ENCODE measurements at places on chromosomes 3 and 15.

GRCh38 chr15:47669221-47669620 is 48.1 kb upstream of the SEMA6D start:
- DNase-seq, result no peak

- DNase-seq, result no peak
Observed at GRCh38 chr15:51971032-51971374, 575 bp downstream of the LEO1 start.

DNA sequence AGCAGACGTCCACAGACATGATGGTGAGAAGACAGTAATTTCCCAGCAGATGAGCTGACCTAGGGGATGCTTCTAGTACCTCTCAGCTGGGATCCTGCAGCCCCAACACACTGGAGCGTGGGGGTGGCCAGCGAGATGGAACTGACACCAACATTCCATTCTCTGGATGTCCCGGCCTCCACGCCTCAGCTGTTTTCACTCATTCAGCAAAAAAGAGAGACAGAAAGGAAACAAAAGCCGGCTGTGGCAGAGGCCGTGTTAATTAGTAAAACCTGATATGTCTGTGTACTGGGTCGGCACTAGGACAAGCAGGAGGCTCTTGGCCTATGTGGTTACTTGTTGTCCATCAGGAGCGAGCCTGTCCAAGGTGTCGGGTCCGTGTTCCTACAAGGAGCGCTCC is 82.6 kb upstream of the MYZAP start:
- no peak for DNase-seq

DNA sequence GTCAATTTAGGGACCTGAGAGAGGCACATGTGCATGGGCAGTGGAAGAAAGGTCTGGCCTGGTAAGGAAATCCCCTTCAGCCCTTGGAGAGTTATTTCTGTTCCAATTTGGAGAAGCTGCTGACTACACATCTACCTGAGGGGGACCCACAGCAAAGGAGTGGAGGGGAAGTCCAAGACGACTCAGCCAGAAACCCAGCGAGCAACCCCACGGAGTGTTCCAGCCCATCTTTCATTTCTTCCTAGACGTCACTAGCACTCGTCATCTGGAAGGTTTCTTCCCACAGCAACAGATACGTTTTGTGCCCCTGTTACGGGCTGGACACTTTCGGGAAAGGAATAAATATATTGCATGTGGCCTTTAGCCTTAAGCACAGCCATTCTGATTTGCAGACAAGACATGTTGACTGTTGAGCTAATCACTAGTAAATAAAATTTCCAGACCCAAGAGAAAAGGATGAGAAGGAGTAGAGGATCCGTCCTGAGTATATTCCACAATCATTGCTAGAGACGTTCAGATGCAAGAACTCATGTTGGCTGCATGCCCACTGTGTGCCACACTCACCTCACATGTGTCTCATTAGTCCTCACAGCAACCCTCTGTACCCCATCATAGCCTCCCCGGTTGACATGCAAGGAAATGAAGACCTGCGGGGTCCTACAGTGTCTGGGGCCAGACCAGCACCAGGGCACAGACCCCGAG is 7.8 kb upstream of the FAM174B start:
- DNase-seq, result no peak

DNA sequence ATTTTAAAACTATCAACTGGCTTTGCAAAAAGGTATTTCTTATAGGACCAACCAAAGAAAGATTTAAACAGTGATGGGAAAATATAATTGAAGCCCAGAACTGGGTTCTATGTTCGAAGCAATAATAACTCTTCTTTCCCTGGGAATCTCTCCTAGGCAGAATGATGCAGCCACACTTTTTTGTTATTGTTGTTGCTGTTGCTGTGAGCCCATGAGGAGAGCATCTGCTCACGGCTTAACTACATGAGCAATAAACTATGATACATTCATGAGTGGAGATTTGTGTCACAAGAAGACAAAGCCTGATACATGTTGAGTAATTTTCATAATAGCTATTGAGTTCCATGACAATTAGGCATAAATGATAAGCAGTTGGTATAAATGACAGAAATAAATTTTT is 80.5 kb downstream of the CRTC3 start:
- no peak for DNase-seq

GRCh38 chr3:56917361-56918110 is 115.8 kb upstream of the ARHGEF3 start:
- DNase-seq, result no peak

DNA sequence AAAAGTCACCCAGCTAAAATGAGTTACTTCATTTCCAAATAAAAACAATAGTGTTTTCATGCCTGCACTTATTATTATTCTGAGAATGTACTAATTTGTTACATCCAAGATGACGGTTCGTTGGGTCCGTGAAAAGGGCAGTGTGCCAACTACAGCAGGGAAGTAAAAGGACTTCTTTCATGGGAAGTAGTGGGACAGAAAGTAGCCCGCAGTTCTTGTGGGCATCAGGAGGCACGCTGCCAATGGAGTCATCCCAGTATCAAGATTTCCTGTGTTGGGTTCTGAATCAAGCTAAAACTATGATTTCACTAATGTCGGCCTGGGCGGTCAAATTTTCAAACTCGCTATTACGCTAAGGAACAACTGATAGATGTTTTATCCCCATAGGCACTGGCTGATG is 254.5 kb upstream of the SOX2 start:
- DNase-seq, result no peak

DNA sequence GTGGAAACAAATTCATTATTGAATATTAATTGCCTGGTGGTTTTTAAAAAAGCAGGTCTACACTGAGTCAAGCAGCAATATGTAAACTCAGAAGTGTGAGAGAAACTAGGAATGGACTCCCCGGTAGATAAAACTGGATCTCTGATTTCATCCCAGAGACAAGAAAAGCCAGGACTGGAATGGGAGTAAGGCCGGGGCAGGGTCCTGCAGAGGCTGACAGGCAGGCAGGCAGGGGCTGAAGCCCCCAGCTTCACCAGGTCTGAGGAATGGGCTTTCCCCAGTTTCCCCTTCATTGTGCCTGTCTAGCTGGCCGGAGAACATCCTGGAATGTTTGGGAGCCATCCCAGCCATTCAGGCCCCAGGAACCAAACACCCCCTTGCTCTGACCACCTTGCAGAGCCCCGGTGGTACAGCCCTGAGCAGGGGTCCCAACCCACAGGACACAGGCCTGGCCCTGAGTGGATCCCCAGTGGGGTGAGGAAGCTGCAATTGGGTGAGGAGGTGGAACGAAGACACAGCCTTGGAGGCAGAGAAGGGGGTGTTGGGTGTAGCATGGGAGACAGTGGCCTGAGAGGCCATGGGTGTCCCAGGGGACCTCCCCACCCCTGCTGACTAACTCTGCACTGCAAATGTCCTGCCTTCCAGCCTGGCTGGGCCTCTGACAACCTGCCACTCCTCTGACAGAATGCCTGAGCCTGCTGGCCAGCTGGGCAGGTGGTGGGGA is 31.7 kb upstream of the XYLB start:
- no peak for DNase-seq

DNA sequence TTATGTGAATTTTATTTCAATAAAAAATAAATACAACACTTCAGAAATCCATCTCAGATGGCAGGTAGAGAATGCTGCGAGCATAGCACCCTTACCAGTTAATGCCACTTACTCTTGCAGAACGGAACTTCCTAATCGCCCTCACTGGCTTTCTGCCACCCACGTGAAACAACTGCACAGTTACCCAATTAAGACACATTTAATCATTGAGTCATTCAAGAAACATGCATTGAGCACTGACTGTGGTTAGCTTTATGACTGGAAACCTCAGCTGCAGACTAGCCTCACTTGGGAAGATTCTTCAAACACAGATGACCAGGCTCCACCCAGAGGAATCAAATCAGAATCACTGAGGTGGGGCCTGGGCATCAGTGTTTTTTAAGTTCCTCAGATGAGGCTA is 5.6 kb upstream of the MFGE8 start:
- DNase-seq, result no peak

- DNase-seq, result no peak
Observed at GRCh38 chr15:58137686-58138085, 495 bp upstream of the AQP9 start.

- DNase-seq, result no peak
Observed at GRCh38 chr3:73070675-73071575, 9.5 kb downstream of the EBLN2 start.

DNA sequence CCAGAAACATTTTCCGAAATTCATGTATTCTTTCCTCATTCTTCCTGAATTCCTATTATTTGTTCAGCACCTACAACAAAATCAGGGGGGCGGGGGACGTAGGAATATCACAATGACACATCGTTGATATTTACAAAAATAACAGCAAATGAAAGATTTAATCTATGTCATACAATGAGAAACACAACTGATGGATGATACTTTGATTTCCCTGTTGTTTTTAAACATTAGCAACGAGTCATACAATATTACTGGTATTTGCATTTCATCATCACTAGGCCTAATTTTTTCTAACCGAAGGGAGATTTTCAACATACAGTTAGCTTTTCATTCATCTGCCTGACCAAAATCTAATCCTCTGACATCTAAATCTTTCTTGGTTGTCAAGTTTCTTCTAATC is 45.3 kb upstream of the INO80 start:
- DNase-seq, result no peak

- no peak for DNase-seq
Observed at GRCh38 chr15:72591361-72591760, 63.1 kb upstream of the GOLGA6B start.

- no peak for DNase-seq
Observed at GRCh38 chr3:39176025-39176714, 16.2 kb downstream of the XIRP1 start.

- no peak for DNase-seq
Observed at GRCh38 chr3:5430701-5431100, 243.2 kb downstream of the EDEM1 start.

- DNase-seq, result no peak
Observed at GRCh38 chr3:45596290-45596791, 1.8 kb downstream of the LIMD1 start.

DNA sequence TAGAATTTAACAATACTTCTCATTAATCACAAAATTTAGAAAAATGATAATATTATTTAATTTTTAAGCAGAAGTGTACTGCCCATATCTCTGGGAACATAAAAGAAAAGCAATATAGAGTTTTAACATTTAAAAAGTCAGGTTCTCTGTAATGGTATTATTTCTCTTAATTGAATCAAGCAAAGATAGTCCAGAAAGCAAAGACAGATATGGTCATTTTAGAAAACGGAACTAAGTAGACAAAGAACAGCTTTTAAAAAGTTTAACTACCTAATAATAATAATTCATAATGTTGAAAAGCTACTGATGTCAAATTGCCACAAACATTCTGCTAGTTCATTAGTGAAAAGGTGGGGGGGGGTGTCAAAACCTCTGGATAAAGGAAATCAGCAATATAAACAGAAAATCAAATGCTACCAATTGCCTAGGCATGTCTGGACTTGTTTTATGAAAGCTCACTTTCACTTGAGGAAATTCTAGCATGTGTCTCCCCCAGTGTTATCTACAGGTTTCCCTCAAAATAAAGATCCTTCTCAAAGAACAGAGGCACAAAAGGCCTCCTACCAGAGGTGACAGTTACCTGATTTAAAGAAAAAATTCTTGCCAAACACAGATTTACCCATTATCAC is 1.7 kb downstream of the ZMAT3 start:
- no peak for DNase-seq

DNA sequence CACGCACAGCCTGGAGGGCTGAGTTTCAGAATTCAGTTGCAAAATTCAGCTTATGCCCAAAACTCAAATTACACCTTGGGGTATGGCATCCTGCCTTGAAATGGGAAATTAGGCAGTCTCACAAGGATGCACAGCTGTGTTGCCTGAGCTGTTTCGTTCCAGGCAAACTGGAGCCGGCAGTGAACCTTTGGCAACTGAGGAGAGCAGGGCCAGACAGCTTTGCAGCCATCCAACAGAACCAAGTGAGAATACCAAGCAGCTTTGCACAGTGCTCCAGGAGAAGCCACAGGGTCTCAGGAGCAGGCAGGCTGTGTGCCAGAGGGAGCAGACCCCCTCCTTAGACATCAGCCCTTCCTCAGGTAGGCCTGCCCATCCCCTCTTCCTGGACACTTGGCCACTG is 32.5 kb upstream of the BFSP2 start:
- no peak for DNase-seq

- DNase-seq, result no peak
Observed at GRCh38 chr15:55916666-55917409, 76.6 kb downstream of the NEDD4 start.

- no peak for DNase-seq
Observed at GRCh38 chr15:49832511-49832910, 211.7 kb downstream of the DTWD1 start.

- DNase-seq, result no peak
Observed at GRCh38 chr3:12957824-12958792, 115.1 kb downstream of the IQSEC1 start.

DNA sequence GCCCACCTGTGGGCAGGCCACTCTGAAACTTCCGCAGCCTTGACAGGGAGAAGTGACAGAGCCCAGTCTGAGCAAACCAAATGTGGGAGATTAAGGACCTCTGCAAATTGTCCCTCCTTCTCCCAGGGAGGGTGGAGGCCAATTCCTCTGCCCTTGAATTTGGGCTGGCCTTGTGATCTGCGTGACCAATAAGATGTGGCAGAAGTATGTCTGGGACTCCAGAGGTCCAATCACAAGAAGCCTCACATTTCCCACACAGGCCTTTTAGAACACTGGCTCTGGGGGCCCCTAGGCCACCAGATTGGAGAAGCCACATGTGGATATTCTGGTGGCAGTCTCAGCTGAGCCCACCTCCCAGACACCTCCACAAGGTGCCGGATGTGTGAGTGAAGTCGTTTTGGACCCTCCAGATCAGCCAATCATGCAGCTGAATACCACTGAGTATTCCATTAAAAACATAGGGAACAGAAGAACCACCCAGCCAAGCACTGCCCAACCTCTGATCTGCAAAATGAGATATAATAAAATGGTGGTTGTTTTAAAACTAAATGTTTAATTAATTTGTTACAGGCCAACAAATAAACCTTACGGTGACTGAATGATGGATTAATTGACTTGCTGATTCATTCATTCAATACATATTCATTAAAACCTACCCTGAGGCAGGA is 150.3 kb downstream of the NUP210 start:
- no peak for DNase-seq

DNA sequence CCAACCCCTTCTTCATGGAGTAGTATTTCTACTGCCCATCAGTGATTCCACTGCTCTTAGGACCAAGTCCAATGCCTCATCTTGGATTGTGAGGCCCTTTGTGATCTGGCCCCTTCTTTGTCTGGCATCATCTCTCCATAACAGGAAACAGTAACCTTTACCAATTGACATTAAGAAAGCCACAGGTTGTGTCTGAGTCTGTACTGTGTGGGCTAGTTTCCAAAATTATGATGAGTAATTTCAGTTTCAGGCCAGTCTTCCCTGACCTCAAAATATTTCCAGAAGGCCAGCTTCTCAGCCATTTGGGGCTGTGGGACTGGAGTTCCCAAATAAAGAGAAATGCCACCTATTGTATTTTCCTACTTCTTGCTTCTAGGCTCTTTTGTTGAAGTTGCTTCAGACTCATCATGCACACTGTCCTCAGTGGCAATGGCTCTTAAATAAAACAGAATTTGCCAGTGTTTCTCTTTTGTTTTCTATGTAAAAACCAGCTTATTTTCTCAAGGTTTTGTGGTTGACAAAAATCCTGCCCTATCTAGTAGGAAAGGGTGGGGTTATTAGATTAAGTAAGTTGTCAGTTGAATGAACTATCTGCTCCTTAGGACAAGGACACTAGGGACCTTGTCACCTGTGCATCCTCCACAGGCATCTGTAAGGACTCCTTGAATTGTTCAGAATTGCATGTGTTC is 47.0 kb upstream of the ACKR4 start:
- DNase-seq, result no peak
